ENCODE measurements at places on chromosomes 4 and X.

DNA sequence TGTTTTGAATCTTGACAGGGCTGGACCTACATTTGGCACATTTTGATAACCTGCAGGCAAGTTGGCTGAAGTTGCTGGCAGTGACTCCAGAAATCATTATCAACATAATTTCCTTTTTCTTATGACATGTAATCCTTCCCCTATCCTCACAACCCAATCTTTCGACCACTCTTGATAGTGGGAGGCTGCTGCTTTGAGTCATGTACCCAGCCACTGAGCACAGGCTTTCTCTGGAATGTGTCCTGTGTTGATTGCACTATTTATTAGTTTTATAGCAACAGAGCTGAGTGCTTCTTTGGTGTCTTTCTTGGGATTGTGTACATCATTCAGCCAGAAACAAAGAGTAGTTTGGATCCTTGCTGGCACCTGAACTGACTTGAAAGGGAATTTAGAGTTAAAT lies 183.1 kb upstream of the LEF1 start:
- no peak for ATAC-seq

DNA sequence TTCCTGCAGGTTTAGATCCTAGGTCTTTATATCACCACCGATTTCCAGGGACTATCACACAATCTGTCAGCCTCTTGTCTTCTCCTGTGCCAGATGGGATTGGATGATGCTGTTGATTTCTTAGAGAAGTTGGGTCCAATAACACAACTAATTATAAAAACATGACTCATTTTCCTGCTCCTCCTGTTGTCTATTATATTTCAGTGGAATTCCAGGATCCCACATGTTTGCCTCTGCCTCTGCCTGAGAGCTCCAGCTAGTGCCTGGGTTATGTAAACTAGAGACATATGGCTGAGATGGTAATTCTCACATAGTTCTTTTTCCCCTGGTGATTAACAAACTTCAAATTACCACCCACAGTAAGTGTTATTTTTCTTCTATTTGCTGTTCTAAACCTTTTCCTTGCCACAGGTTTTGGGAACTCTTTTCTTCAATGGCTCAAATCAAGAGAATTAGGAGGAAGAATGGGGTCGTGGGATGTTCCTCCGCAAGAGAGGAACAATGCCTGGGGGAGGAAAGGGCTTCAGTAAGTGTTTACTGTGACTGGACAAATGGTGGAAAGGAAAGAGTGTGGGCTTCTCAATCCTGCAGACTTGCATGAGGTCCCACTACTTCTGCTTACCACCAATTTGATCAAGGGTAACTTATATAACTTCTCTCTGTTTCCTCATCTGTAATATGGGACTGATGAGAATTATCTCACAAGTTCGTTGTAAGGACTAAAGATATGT lies 3.4 kb upstream of the HOPX start:
- no peak for ATAC-seq

GRCh38 chr4:110625576-110626257 lies 2.8 kb upstream of the PITX2 start:
- ATAC-seq: no peak

- ATAC-seq: no peak
Observed at GRCh38 chr4:115215935-115216334, 102.5 kb upstream of the NDST4 start.

- no peak for ATAC-seq
Observed at GRCh38 chr4:118284169-118284568, 68.6 kb downstream of the PRSS12 start.

DNA sequence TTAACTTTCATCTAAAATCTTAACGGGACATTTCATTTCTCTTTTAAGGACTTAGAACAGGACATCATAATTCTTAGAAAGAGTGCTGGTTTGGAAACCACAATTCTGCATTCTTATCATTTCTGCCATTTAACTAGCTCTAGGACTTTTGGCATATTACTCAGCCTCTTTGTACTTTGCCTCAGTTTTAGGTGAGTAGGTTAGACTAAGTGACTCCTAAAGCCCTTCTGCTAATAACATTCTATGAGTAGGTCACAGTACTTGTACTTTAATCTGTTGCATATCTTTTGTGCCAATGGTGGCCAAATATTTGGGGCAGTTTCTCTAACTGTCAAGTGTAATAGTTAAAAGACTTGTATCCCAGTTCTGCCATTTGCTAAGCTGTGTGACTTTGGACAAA lies 115.4 kb upstream of the NUDT6 start:
- no peak for ATAC-seq

DNA sequence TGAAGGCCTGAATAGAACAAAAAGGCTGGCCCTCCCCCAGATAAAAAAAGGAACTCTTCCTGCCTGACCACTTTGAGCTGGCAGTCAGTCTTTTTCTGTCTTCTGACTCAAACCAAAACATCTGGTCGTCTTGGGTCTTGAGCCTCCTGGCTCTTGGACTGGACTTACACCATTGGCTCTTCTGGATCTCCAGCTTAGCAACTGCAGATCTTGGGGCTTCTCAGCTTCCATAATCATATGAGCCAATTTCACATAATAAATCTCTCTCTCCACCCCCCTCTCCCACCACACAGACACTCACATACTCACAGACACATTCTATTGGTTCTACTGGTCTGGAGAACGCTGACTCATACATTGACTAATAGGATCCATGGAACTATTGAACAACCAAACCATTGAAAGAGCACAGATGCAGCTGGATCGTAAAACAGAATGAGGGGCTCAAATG lies 15.6 kb upstream of the CWH43 start:
- peak; percentile 53 for ATAC-seq

GRCh38 chr4:108543359-108543968 lies 76.9 kb upstream of the RPL34 start:
- ATAC-seq: no peak

GRCh38 chr4:156998500-156999174 lies 27.0 kb upstream of the PDGFC start:
- ATAC-seq: no peak

DNA sequence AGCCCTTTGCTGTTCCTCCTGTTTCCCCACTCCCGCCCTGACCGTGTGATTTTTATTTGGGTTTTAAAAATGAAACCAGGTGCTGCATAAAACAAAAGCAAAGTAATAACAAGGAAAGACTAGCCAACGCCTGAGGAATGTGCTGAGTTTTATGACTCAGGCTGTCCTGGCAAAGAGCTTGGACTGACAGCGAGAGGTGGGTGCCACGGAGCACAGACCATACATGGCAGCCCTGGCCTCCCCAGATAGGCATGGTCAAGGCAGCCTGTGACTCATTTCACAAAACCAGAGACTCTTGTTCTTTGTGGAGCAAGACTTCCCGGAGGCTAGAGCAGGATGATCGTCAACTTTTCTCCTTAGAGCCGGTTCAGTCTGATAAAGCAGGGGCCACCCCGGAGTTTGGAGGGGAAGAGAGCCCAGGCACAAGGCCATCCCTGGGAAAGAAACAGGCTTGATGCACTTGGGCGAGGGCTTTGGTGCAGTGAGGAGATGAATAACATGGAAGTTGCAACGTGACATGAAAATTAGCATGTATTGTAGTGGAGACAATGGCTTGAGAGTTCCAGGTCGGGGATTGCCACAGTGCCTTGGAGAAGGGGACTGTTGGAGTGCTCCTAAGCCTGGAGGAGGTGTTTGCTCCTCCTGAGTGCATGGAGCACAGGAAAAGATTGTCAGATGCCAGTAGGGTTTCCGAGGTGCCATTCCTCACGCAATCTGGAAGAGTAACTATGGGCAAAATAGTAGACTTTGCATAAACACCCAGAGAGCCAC lies 54.8 kb downstream of the C4orf51 start:
- no peak for ATAC-seq

DNA sequence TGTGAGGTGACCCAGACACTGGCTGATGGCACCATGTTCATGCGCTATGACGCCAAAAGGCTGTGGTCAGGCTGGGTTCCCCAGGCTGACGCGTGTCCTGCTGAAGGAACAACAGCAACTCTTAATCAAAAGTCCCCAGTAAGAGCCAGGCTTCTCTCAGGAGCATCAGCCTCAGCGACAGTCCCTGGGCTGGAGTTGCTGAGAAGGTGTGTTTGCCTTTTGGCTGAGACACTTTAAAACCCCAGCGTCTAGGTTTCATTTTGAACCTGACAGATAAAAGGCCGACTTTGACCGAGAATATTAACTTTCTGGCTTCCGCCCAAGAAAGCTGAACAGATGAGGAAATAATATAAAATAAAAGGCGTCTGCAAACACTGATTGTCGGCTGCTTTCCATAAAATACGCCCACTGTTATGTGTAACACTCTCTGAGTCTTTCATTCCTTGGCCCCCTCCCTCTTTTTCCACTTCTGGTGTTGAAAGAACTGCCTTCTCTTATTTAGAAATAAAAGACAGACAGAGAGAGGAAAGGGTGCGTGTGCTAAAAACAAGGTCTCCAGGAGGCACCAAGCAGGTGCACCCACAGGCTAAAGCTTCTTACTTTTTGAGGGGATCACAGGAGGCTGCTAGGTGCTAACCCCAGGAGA lies 373.6 kb downstream of the MID1IP1 start:
- ATAC-seq: peak; percentile 78

- ATAC-seq: no peak
Observed at GRCh38 chr4:100295792-100296191, 105.5 kb upstream of the DDIT4L start.
